ENCODE measurements at places on chromosomes 11 and 22. TPM values are rescaled to one million over a fixed set of nuclear protein-coding genes. Genes with fewer than 3 reads are reported as not detected.

CREB3L1 gene
- 31.3 TPM for total RNA-seq

CNIH2 gene
- not detected for total RNA-seq

CDC42EP1 gene
- 90.3 TPM for total RNA-seq

OR51E1 gene
- not detected for total RNA-seq

OR56A1 gene
- total RNA-seq = not detected

MICAL3 gene
- 10.3 TPM for total RNA-seq

KCNC1 gene
- total RNA-seq = not detected

TRIM51 gene
- not detected for total RNA-seq

NCAPH2 gene
- 20.0 TPM for total RNA-seq

PTPRJ gene
- 7.3 TPM for total RNA-seq

OR51B5 gene
- total RNA-seq = not detected

AQP11 gene
- 0.65 TPM for total RNA-seq

ZDHHC24 gene
- total RNA-seq = 17.1 TPM
